ENCODE measurements at places on chromosomes 2 and 18. TPM values are rescaled to one million over a fixed set of nuclear protein-coding genes. Genes with fewer than 3 reads are reported as not detected.

ASB18 gene
- 3.8 TPM for total RNA-seq

GRCh38 chr2:15931319-15931890 is 8.9 kb upstream of the MYCN start:
- no peak for DNase-seq

GRCh38 chr2:171712051-171712450 is 24.8 kb downstream of the DYNC1I2 start:
- DNase-seq, result no peak

DNA sequence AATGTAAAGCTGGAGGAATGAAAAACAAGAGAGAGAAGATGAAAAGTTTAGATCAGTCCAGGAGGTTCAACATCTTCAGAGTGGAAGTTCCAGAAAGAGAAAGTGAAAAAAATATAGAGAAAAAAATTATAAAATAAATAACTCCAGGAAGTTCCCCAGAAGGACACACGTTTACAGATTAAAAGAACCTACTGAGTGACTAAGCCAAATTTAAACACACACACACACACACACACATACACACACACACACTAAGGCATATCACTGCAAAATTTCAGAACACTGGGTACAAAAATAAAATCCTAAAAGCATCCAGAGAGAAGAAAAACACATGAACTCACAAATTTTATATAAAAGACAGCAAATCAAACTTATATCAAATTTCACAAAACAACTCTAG is 85.9 kb upstream of the PMAIP1 start:
- no peak for DNase-seq

DNA sequence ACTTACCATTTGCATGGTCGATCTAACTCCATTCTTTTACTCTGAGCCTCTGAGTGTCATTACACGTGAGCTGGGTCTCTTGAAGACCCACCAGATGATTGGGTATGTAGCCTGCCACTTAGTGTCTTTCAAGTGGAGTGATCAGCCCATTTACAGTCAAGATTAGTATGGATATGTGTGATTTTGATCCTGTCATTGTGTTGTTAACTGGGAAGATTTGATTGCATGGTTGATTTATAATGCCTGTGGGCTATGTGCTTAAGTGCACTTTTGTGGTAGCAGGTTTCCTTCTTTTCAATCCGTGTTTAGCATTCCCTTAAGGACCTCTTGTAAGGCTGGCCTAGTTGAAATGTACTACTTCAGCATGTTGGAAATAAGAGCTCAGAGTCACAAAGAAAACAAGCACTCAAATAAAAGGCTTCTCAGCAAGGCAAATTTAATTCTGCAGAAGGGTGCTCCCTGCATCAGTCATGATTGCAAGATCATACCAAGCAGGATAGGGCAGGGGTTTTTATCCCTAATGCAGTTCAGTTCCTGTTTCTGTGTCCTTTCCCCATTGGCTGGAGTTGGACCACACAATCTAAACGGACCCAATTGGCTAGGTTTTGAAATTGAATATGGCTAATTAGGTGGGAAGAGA is 230.7 kb upstream of the SYT4 start:
- no peak for DNase-seq

ANKRD30B gene
- total RNA-seq, result not detected

- no peak for DNase-seq
Measured at GRCh38 chr2:27552941-27553340, 29.9 kb upstream of the ZNF512 start.

DNA sequence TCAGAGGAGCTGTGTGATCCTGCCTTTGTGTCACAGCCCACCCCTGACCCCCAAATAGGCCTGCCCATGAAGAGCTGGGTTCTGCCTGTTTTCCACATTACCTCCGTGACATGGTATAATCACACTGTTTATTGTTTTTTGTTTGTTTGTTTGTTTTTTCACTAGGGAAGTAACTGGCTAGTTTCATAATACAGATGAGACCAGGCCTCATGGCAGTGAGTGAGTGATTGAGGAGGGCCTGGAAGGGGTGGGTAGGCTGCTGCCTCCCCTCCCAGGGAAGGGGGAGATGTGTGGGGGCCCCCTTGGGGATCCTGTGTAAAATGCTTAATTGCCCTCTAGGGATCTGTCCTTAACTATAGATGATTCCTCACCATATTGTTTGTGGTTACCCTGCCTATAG is 190.5 kb downstream of the LDLRAD4 start:
- DNase-seq, result no peak

DNA sequence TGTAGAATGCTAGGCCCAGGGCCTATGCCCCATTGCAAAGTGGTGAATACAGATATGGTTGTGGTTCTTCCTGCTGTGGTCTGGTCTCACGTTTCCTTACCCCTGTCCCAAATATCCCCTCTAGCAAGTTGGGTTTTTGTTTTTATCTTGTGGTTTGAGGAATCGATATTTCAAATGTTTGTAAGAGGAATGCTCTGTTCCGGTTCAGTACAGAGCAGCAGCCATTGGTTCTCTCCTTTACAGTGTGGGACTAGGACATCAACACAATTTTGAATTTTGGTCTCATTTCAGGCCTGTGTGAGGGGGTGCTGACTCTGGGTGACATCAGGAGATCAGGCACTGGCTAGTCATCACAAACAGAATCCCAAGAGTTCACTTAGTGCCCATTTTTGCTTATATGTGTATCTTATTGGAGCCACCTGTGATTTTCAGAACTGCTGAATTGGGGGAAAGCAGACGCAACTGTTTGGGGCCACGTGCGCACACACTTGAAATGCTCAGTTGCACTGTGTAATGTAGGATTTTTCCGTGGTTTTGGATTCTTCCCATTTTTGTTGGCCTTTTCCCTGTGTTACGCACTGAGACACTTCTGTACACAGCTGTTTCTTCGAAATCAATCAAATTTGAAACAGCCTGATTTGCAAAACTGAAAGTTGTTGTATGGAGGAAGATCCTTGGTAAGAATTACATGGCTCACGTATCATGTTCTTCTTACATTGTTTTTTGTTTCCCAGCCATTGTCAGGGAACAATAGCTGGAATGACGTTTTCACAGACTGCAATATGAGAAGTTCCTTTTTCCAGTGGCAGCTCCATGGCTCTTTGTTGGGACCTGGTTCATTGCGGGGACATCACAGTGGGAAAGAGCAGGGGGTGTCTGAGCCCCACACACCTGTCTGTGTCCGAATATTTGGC is 8.6 kb downstream of the SH3BP4 start:
- no peak for DNase-seq

CHAC2 gene
- 6.0 TPM for total RNA-seq

DNA sequence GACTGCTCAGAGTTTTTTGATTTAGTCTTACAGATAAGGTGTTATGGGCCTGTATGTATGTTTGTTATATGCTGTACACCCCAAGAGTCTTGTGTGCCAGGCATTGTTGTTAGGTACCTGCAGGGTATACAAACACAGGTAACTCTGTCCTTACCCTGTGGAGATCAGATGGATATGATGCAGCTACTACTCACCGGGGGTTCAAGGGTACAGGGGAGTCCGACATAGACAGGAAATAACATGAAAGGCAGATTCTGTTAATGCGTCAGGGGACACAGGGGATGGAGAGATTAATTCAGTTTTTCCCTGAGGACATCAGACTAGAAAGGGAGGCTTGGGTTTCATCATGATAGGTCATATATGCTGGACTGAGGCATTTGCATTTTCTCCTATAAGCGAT is 31.3 kb downstream of the TRAK2 start:
- no peak for DNase-seq

FBXO15 gene
- not detected for total RNA-seq

DNA sequence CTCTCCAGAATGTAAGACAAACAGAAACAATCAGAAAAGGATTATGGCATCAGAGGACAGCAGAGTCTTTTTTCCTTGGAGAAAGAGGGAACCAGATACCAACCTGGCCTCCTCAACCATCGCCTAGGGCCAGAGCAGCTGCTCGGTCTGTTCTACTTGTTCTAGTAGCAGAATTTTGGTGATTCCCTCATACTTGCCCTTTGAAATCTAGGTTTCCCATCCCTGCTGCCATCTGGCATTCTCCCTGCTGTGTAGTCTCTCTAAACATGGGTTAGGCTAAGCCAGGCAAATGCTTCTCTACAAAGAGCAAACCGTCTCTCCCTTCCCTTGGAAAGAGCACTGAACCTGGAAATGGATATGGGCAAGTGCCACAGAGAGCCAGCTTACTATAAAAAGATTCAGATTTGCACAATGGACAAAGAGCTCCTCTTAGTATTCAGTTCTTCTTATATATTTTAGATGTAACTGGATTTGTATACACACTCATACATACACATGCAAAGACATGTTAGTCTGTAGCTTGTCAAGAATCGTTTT is 208.6 kb upstream of the ST6GAL2 start:
- no peak for DNase-seq

- DNase-seq, result no peak
Measured at GRCh38 chr2:58569475-58570185, 328.5 kb upstream of the FANCL start.

- DNase-seq, result no peak
Measured at GRCh38 chr18:6406075-6406909, 8.4 kb downstream of the L3MBTL4 start.

DNA sequence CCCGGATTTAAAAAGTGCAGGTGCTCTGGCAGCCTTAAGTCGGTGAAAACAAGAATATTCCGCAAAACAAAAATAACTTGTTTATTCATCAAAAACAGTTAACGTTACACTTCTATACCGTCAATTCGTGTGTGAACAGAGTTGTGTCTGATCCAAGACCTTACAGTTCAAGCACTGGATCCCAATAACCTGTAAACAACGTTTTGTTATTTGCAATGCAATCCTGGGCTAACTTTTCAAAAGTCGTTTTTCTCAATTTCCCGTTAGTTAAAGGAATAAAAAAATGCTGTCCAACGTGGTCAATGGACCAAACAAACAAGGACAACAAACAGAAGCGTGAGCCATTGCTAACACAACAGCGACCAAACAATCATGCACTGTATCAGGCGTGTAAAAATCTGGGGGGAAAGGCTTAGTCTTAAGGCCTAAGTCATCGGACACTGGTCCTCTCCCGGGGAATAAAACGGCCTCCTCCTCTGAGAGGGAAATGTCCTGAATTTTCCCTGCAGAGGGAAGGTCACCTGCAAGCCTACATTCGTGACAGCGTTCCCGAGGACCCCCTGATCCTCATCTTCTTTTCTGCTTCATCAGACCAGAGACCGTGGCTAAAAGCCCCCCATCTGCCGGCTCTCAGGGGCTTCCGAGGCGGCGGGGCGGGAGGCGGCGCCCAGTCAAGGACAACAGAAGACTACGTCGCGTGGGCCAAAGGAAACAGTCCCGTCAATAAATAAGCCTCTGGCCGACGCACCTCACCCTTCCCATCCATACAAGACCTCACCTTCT is 490 bp downstream of the NDUFS1 start:
- DNase-seq, result no peak

DNA sequence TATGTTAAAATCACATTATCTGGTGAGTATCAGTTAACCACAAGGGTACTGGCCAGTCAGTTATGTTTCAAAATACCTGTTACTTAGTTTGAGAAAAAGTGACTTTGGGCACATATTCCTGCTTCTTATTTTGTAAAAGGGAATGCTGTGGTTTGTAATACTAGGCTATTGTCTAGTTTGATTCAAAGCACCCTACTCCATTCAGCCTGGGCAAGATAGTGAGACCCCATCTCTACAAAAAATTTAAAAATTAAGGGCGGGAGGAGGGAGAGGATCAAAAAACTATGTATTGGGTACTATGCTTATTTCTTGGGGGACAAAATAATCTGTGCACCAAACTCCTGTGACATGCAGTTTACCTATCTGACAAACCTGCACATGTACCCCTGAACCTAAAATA is 18.9 kb downstream of the MBD5 start:
- DNase-seq, result no peak

- no peak for DNase-seq
Measured at GRCh38 chr2:116669782-116670181, 1144.7 kb upstream of the DDX18 start.

GRCh38 chr2:191180713-191181112 is 29.9 kb upstream of the STAT4 start:
- no peak for DNase-seq

DNA sequence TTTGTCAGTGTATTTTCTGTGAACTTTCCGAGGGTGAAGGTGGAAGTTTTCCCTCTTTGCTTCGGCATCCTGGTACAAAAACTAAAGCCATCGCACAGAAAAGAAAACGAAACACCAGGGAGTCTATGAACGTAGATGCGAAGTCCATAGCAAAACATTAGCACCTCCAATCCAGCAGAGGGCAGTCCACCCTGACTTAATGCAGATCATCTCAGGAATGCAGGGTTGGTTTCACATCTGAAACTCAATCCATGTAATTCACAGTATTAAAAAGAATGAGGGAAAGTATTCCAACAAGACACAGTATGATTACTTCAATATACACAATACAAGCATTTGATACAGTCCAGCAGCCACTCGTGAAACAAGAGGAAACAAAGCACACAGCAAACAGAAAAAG is 70.8 kb downstream of the RTP5 start:
- no peak for DNase-seq

NMS gene
- not detected for total RNA-seq

CCBE1 gene
- 0.92 TPM for total RNA-seq

Measured in left ventricle myocardium superior (tissue), 1 donor.